ENCODE measurements at places on chromosomes 12 and 14.

DNA sequence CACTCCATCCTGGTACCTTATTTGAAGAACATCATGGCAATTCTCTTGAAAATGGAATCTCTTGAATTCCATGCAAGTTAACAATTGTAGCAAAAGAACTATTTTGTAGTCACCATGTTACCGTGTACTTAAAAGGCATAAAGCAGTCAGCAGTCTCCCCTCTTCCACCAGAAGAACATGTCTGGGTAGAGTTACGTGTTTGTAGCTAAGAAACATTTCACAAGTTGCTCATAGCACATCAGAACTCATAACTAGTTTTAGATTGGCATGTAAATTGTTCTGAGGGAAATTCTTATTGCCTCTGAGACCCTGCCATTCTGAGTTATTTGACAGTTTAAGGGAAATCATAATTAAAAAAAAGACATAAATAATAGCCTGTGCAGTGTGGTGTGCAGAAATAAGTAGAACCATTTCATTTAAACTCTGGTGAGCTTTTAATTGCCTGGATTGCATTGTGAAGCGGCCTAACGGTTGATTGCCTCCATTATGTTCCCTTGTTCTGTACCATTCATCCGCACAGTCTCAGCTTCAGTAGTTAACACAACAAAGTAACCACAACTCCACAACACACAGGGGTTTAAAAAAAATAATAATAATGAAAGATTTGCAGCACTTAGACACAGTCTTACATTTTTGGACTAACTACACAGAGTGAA, 2.6 kb downstream of the LMO3 start:
- DNase-seq: no peak

DNA sequence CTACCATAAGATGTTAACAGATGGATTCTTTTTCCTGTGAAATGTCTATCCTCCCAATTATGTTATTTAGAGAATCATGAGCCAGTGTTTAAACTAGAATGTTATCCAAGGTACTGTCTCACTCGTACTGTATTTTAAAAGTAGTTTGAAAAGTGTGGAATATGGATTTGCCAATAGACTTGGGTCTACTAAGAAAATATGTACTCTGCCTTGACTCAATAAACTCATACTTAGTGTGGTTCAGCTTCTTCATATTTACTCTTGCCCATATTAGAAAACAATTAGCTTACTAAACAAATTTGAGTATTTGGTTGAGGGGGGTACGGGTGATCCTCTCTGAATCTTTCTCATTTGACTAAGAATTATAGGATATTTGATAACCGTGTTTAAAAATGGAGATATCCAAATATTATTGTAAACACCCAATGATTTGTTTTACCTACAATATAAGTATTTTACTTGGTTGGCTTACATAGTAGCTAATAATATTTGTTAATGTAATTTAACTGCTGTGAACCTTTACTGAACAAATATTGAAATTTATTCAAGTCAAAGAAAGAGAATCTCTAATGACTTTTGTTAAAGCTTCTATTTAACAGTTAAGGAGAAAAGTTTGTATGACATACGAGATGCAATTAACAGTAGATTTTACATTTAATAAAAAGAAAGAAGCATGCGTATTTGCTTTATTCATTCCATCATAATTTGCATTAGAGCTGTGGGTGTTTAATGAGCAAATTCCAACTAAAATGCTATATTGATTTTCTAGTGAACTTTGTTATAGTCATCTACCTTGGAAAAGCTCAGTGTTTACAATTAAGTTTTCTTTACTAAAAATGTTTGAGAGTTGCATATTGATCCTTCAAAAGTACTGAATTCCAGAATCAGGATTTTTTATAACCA, 81.2 kb downstream of the MIPOL1 start:
- DNase-seq: no peak

DNA sequence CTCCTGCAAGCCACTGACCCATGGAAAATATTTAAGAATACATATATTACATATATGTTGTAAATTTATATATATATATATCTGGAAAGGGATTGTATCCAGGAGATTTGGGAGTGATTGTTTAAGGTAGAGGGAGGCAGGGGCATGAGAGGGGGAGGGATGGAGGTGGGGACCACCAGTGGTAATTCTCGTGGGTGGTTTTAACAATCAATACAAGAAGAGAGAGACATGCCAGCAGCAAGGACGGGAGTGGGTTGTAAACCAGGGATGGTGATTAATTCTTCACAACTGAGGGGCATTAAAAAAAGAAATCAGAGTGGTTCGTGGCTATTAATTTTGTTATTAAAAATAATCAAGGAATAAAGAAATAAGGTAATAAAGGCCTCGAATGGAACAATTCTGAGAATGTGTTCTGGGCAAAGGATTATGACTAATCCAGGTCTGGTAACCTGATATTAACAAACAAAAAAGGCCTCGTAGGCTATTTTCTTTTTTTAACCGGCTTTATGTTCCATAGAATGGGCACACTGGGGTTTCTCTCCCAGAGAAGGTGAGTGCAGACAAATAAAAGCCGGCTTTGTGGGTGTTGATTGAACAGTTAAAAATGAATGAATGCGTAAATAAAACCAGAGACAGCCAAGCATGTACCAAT, 8.3 kb upstream of the RTL1 start:
- DNase-seq: no peak

DNA sequence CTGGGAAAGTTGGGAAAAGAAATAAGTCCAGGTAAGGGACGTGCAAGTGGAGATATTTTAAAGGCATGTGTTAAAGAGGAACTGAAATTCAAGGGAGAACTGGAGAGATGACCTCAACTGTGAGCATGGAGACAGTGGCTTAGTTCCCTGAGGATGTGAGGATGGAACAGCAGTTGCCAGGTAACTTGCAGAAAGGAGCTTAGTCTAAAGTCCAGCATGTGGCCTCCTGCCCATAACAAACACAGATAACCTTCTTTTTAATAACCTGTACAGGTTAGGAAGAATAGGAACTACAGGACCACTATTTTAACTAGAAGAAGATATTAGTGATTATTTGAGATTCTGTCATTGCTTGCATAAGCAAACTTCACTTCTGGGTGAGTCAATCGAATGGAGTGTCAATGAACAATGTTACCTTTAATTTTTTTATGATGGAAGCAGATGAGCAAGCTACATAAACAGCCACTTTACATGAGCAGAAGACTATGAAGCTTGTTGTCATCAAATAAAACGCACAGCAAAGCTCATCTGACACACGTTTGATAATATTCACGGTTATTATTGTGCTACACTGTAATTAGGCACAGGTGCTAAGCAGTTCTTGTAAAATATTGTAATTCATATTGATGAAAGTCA, 291.7 kb upstream of the DDHD1 start:
- no peak for DNase-seq
